SHP77 treated with DMSO at 0.1 percent for 48 hours (cell line): ENCODE measurements at places on chromosomes 4 and X.

GRCh38 chr4:79652738-79653137 lies 244.7 kb upstream of the GK2 start:
- no peak for DNase-seq

- no peak for DNase-seq
Measured at GRCh38 chrX:1424147-1424851, 28.4 kb downstream of the ASMTL start.

- no peak for DNase-seq
Measured at GRCh38 chr4:11497972-11498371, 69.3 kb upstream of the HS3ST1 start.

- peak; percentile 51 for DNase-seq
Measured at GRCh38 chr4:152094970-152095700, 334.3 kb upstream of the GATB start.

DNA sequence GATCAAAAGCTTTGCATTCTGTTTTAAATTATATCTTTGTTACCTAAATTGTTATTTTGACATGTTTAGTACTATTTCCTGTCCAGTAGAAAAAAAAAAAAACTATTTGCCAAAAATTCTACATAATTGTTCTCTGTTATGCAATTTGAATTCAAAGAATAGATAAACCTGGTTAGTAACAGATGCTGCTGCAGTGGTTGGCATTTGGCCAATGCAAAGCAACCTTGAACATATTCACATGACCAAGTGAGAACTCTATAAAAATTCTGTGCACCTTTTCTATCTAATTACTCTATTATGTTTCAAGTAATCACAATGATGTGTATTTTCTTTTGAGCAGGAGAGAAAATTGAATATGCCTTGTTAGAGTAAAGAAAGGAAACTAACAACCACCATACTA lies 1473.4 kb downstream of the RPA4 start:
- no peak for DNase-seq
